ENCODE measurements at places on chromosomes 1 and 21.

- DNase-seq = no peak
Observed at GRCh38 chr1:41481109-41481775, 3.2 kb downstream of the EDN2 start.

- no peak for DNase-seq
Observed at GRCh38 chr1:228739826-228740225, 4.5 kb downstream of the RHOU start.

GRCh38 chr1:39509360-39510009 lies 18.0 kb downstream of the BMP8A start:
- DNase-seq = no peak

DNA sequence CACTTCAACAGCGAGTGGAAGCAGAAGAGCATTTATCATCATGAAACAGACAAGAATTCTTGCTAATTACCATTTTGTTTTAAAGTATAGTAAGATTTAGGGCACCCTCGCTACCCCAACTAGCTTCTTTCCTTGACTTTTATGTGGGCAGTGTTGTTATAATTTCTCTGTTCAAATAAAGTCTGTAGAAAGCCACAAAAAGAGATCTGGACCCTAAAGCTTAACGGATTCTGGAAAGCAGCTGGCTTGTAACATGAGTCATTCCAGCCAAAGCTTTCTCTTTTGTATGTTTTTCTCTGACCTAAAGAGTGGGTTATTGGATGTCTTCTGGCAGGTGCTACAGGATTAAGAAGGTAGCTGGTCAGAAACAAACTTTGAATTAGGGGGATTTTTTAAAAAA lies 37.4 kb downstream of the RUNX1 start:
- peak; percentile 21 for DNase-seq

GRCh38 chr1:30708361-30708728 lies 15.0 kb downstream of the MATN1 start:
- no peak for DNase-seq
